ENCODE measurements at places on chromosomes 11 and 22.

- DNase-seq, result no peak
These were observed 265.3 kb downstream of the TBC1D22A start for GRCh38 chr22:47027766-47028165.

DNA sequence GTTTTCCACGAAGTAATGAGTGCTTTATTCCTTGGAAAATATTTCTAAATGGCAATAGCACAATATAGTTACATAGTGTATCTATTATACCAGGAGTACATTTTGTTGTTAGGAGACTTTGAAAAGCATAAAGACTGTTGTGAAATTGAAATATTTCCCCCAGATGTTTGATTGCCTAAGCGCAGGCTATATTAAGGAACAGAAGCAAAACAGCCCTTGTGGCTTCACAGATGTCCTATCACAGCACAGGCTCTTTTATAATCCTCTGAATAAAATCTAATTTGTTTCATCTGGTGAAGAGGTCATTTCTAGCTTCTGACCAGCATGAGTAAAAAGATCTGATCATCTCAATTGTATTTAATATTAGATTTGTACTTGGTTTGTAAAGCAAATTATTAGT lies 48.2 kb downstream of the BSX start:
- DNase-seq, result no peak

DNA sequence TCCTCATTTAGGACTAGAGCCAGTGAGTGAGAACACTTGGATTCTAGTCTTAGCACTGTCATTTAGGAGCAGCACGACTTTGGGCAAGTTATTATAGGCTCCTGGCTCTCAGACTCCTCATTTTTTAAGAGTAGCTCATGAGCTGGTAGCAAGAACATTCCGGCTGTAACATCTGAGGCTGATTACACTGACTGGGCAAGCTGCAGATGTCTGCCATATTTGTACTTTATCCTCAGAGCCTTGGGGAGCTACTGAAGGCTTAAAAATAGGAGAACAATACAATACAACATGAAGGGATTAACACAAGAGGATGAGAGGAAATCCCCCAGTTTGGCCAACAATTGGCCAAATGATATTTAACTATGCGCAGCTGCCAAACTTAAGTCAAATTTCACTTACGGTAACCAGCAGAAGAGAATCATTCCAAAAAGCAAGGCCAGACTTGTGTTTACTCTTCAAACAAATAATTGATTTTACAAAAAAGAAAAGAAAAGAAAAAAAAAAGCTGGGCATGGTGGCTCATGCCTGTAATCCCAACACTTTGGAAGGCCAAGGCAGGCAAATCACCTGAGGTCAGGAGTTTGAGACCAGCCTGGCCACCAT lies 113.1 kb upstream of the ARHGAP42 start:
- no peak for DNase-seq

GRCh38 chr11:46800177-46800576 lies 45.9 kb downstream of the CKAP5 start:
- DNase-seq, result no peak

DNA sequence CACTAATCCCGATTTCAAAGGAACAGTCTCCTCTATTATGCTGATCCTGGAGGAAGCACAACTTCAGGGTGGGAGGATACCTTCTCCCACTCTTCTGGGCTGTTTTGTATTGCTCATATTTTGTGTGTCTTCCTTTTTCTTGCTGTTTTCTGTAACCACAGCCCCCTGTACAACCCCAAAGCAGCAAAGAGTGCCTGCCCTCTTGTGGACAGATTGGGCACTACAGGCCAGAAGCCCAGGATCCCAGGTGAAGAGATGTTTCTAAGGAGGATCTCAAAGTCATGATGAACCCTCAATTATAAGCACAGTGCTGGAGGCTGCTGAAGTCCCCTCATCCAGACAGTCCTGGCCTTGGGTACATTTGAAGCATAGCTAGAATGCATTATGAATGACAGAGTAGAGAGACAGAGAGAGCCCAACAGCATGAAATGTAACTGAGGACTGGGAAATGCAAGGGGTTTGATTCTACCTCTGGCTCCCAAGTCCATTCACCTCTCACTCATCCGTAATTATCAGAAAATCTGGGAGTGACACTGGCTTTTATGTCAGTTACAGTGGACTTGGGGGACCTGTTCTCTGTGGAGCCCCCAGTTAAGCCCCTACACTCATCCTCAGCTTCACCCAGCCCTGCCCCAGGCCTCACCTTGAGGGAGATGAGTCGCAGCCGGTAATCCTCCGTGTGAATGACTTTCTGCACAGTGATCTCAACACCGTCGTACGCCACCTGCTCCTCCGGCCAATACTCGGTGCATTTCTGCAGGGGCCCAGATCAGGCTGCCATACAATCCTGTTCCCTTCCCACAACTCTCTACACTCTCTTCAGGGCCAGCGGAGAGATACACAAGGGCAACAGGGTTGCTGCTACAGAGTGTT lies 6.2 kb upstream of the IGSF22 start:
- DNase-seq, result peak; percentile 64

- DNase-seq, result no peak
These were observed 1.6 kb upstream of the ANO1 start for GRCh38 chr11:70076461-70076931.

DNA sequence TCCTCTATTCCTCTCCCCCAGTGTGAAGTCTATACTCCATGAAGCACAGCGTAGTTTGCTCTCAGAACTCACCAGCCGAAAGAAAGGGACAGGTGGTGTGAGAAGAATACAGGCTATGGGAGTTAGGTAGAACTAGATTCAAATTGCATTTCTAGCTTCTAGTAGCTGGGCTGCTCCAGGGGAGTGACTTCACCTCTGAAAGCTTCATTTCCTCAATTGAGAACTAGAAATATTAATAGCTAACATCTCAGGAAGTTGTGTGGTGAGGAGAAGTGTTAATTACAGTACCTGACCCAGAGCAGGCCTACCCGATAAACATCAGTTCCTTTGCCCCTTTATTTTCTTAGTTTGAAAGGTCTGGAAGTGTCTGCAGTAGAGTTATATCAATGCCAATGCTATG lies 484.7 kb upstream of the TENM4 start:
- no peak for DNase-seq

- DNase-seq, result no peak
These were observed 317.8 kb downstream of the MIAT start for GRCh38 chr22:26974914-26975803.

- DNase-seq, result no peak
These were observed 4.2 kb downstream of the HEPN1 start for GRCh38 chr11:124923296-124923695.

GRCh38 chr22:45867118-45867905 lies 109.7 kb downstream of the WNT7B start:
- no peak for DNase-seq

- no peak for DNase-seq
These were observed 19.5 kb upstream of the RASSF10 start for GRCh38 chr11:12989428-12990161.

- DNase-seq, result no peak
These were observed 99.2 kb downstream of the TP53I11 start for GRCh38 chr11:44851496-44851895.

GRCh38 chr11:3642071-3642951 lies 519 bp upstream of the ART5 start:
- peak; percentile 54 for DNase-seq

Measured in CD4-positive, alpha-beta T cell (primary cell).